Activated naive CD8-positive, alpha-beta T cell treated with anti-CD3 and anti-CD28 coated beads, Interleukin-2, amount 50 U/mL, for 24 hours (primary cell): ENCODE measurements at places on chromosomes 1 and 21.
A peak's percentile ranks its signal among the peaks of the same experiment; 100 is the strongest.

DNA sequence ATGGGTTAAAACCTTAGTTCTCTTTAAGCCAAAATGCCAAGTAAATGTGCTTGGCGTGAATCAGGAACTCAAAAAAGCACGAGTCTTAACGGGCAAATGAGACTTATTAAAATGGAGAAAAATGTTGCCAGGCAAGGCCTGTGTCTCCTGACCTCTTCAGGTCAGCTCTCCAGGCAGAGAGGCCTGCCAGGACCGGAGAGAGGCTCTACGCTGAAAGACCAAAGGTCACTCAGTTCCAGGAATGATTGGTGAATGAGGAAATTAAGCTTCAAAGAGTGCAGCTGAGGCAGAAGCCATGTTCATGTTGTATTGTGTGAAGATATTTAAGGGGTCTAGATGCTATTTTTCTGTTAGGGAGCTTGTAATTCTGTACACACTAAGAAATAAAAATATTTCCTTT, 66.6 kb downstream of the SPAG17 start:
- no peaks in the 10 kb centered on the region for H3K36me3 ChIP-seq
- no peak overlapping the region for H3K4me3 ChIP-seq
- no peak for DNase-seq

GRCh38 chr1:46638921-46639320, 22.3 kb upstream of the MOB3C start:
- H3K27me3 ChIP-seq, result no peaks in the 10 kb centered on the region
- no peak overlapping the region for H3K27ac ChIP-seq
- peaks cover 11% of the 10 kb centered on the region for H3K36me3 ChIP-seq
- DNase-seq, result no peak
- no peak overlapping the region for H3K4me3 ChIP-seq
- H3K4me1 ChIP-seq, result no peaks in the 10 kb centered on the region

- H3K27ac ChIP-seq, result no peak overlapping the region
- no peak overlapping the region for H3K4me3 ChIP-seq
- no peaks in the 10 kb centered on the region for H3K36me3 ChIP-seq
- no peak for DNase-seq
- H3K4me1 ChIP-seq, result peaks cover 13% of the 10 kb centered on the region
Observed at GRCh38 chr1:198771563-198772153, 132.8 kb downstream of the PTPRC start.

DNA sequence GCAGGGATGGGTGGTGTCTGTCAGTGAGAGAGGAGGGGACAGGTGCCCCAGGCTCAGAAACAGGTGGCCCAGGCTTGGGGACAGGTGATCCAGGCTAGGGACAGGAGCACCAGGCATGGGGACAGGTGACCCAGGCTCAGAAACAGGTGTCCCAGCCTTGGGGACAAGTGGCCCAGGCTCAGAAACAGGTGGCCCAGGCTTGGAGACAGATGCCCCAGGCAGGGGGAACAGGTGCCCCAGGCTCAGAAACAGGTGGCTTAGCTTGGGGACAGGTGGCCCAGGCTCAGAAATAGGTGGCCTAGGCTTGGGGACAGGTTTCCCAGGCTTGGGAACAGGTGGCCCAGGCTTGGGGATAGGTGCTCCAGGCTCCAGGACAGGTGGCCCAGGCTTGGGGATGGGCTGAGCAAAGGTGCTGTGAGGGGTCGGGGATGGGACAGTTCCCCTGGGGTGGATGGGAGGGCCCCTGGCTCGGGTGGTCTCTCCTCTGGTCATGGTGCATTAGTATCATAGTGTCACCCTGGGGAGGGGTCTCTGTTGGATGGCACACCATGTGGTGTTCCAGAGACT, 87.7 kb upstream of the C1orf174 start:
- no peak for DNase-seq
- no peaks in the 10 kb centered on the region for H3K36me3 ChIP-seq
- H3K27me3 ChIP-seq, result peaks cover 9% of the 10 kb centered on the region
- H3K4me3 ChIP-seq, result no peak overlapping the region
- no peak overlapping the region for H3K27ac ChIP-seq
- H3K4me1 ChIP-seq, result no peaks in the 10 kb centered on the region

DNA sequence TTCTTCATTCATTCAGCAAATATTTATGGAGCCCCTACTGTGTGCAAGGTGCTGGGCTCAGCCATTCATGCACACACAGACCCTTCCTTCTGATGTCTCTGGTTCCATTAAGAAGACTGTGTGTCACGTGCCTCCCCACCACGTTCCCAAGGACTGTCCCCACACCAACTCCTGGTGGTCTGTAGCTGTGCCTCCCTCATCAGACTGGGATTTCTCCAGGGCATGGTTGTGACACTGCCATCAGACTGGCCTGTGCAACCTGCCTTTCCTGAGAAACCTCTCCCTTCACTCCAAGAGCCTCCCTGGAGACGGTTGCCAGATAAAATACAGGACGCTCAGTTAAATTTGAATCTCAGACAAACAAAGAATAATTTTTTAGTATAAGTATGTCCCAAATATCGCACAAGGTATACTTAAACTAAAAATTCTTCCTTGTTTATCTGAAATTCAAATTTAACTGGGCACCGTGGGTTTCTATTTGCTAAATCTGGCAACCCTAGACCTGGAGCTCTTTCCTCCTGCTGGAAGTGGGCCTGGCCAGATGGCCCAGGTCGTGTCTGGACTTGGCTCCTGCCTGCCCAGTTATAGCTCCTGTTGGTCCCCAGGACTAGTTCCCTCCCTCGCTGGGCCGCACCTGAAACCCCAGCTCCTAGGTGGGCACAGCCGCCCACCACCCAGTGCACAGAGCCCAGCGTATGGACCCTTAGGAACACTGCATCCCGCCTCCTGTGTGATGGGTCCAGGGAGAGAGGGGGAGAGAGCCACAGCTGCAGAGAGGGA, 76.9 kb downstream of the RAP1GAP start:
- DNase-seq, result no peak
- peaks cover 14% of the 10 kb centered on the region for H3K27me3 ChIP-seq
- no peaks in the 10 kb centered on the region for H3K36me3 ChIP-seq
- peaks cover 1% of the 10 kb centered on the region for H3K4me1 ChIP-seq
- no peak overlapping the region for H3K27ac ChIP-seq
- no peak overlapping the region for H3K4me3 ChIP-seq

DNA sequence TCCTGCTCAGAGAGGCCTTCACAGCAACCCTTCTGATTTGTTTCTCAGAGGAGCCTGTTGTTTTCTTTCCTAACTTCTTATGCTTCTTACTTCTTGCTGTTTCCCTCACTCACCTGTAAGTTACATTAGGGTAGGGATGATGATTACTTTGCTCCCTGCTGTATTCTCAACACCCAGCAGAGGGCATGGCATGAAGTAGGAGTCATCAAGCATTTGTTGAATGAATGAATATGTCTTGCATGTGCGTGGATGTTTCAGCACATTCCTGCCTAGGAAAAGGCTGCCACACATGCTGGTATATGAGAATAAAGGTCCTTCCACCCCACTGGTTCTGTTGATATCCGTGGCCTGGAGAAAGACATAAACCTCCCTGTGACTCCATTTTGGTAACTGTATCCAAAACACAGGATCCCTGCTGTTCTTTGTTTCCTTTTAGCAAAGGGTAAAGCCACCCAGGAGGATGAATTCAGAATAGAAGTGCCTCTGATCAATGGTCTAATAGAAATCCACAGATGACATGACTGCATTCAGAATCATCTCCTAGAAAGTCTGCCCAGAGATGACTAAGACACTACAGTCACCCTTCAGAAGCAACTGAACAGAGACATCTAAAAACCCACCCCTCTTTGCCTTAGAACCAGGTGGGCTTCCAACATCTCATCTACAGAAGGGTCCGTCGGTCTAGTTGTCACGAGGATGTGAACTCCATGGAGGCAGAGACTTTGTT, 168.8 kb downstream of the ZSCAN20 start:
- peaks cover 16% of the 10 kb centered on the region for H3K27me3 ChIP-seq
- no peak overlapping the region for H3K27ac ChIP-seq
- no peaks in the 10 kb centered on the region for H3K36me3 ChIP-seq
- H3K4me3 ChIP-seq, result no peak overlapping the region
- H3K4me1 ChIP-seq, result no peaks in the 10 kb centered on the region
- no peak for DNase-seq

GRCh38 chr1:21289700-21290545, at the start of gene ECE1:
Gene ECE1, minus strand, starts transcription at chr1:21290463. Its CDS starts 49 bp downstream, at chr1:21290414.
- H3K27me3 ChIP-seq, result no peaks in the 10 kb centered on the region
- peak; percentile 52 for DNase-seq
- H3K36me3 ChIP-seq, result peaks cover 36% of the 10 kb centered on the region
- peak within 1 kb of the TSS; percentile 88 for H3K4me3 ChIP-seq
- H3K4me1 ChIP-seq, result peaks cover 72% of the 10 kb centered on the region

- no peak overlapping the region for H3K27ac ChIP-seq
- peaks cover 31% of the 10 kb centered on the region for H3K4me1 ChIP-seq
- DNase-seq, result no peak
- H3K4me3 ChIP-seq, result no peak overlapping the region
- peaks cover 8% of the 10 kb centered on the region for H3K36me3 ChIP-seq
Observed at GRCh38 chr1:206637605-206638004, 2.3 kb downstream of the DYRK3 start.

GRCh38 chr1:64487061-64487460, 17.1 kb downstream of the CACHD1 start:
- peaks cover 7% of the 10 kb centered on the region for H3K4me1 ChIP-seq
- DNase-seq, result no peak
- no peak overlapping the region for H3K4me3 ChIP-seq
- H3K27ac ChIP-seq, result no peak overlapping the region
